ENCODE measurements at places on chromosomes 12 and 14. TPM values are rescaled to one million over a fixed set of nuclear protein-coding genes. Genes with fewer than 3 reads are reported as not detected.

DNA sequence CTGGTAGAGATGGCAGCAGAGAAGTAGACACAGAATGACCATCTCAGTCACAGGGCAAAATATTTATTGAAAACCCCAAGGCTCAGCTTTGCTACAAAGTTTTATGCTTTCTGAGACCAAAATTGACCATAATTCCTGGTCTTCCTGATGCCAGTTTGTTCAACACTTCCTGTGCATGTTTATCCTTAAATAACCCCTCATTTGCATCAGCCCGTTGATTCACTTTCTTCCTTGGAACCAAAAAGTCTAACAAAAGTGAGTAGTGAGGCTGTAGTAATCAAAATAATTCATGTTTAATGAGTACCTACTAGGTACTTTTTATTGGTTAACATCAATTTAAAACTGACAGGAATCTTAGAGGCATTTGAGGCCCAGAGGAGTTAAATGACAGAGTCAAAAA lies 51.7 kb downstream of the TRHDE start:
- no peaks in the 10 kb centered on the region for H3K27me3 ChIP-seq
- peak overlapping the region; percentile 70 for H3K27ac ChIP-seq
- H3K4me3 ChIP-seq: no peak overlapping the region
- DNase-seq: peak; percentile 38

- no peak overlapping the region for H3K4me3 ChIP-seq
- H3K36me3 ChIP-seq: peaks cover 10% of the 10 kb centered on the region
- no peak overlapping the region for H3K27ac ChIP-seq
- peaks cover 43% of the 10 kb centered on the region for H3K4me1 ChIP-seq
Measured at GRCh38 chr14:73426877-73427276, 31.5 kb downstream of the NUMB start.

The PAPLN gene
- 2.4 TPM for total RNA-seq

The ADAM21 gene
- 0.66 TPM for total RNA-seq

The PRICKLE1 gene
- total RNA-seq: 4.1 TPM

GRCh38 chr14:79543967-79544697 lies 667.2 kb downstream of the DIO2 start:
- peak; percentile 18 for DNase-seq
- peaks cover 6% of the 10 kb centered on the region for H3K4me1 ChIP-seq
- no peaks in the 10 kb centered on the region for H3K36me3 ChIP-seq
- H3K4me3 ChIP-seq: no peak overlapping the region
- peaks cover 3% of the 10 kb centered on the region for H3K27me3 ChIP-seq

The CDKN3 gene
- total RNA-seq: 32.0 TPM

DNA sequence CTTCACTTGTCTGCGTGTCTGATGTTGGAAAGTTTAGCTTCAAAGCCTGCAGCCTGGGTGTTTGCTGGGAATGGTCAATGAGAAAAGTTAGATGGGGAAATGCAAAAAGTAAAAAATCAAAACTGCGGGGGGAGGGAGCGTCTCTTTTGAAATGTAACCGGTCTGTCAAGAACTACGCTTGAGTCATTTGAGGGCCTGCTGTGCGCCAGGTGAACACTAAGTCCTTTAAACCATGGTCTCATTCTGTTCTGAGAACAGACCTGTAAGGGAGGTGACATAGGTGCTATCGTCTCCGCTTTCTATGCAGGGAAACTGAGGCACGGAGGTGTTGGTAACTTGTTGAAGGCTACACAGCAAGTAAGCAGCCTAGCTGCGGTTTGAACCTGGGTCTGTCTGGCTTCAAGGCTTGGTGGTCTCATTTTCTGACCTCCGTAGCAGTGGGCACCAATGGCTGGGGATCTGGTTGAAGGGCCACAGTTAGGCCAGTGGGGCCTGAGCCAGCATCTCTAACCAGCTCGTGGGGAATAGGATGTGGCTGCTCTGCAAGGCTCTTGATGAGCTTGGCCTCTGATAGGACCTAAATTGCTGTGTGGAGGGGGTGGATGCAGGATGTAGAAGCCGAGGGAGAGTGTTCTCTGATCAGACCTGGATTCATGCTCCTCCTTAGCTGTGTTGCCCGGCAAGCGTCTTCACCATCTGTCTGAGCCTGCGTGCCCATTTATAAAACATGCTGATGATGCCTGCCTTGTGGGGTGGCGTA lies 41.5 kb downstream of the KCTD10 start:
- H3K4me1 ChIP-seq: 0 out of 2 replicates have a peak, but pooled peaks cover 6% of the 10 kb centered on the region
- H3K36me3 ChIP-seq: peaks cover 4% of the 10 kb centered on the region
- no peak for DNase-seq
- no peak overlapping the region for H3K4me3 ChIP-seq
- H3K27ac ChIP-seq: no peak overlapping the region
- peaks cover 6% of the 10 kb centered on the region for H3K27me3 ChIP-seq

DNA sequence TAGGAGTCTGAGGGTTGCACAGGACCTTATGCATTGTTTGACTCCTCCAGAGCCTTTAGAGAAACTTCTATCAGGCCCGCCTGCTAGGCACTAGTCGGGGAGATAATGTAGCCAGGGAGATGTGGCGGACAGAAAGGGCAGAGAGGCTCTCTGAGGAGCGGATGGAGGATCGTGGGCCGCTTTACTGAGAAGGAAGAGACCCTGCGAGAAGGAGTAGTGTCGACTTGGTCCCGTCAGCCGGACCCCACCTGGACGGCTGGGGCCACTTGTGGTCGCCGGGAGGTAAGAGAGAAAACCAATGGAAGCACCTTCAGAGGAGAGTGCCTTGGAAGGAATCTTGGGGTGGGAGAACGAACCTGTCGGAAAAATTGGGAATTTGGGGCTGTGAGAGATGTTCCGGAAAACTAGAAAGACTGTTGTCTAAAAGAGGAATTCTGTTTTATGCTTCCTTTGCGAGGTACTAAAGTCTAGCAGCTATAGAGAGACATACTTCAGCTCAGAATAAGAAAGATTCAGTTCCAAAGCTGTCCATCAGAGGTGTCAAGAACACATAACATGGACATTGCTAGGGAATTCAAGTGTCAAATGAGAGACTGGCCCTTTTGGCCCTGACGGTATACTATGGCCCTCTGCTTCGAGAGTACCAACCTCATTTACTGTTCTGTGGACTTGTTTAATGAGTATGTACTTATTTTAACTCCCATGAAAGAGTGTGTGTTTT lies 660 bp upstream of the MCRS1 start:
- H3K27me3 ChIP-seq: peaks cover 2% of the 10 kb centered on the region
- peaks cover 11% of the 10 kb centered on the region for H3K36me3 ChIP-seq
- H3K27ac ChIP-seq: peak overlapping the region; percentile 99
- no peak for DNase-seq
- H3K4me3 ChIP-seq: peak overlapping the region; percentile 98

DNA sequence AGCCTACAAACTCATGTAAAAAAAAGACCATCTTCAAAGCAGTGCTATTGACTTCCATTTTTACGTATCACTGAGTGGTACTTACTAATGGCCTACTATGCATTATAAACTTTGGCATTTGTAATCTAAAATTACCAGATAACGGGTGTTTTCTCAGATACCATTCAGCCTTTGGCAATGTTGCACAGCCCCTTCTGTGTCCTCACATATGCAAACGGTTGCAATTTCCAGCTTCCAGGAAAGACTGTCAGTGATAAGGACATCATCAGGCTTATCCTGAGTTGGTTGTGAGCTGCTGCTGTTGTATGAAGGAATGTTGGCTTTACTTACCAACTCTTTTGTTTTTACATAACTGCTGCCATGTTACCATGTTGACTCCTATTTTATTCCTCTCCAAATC lies 1.6 kb upstream of the SLC6A13 start:
- H3K4me3 ChIP-seq: no peak overlapping the region
- peaks cover 26% of the 10 kb centered on the region for H3K27me3 ChIP-seq
- H3K4me1 ChIP-seq: peaks cover 6% of the 10 kb centered on the region
- no peak overlapping the region for H3K27ac ChIP-seq

- DNase-seq: no peak
- H3K27me3 ChIP-seq: no peaks in the 10 kb centered on the region
- no peaks in the 10 kb centered on the region for H3K36me3 ChIP-seq
- H3K4me3 ChIP-seq: no peak overlapping the region
Measured at GRCh38 chr14:87067061-87067460, 925.9 kb downstream of the GALC start.

The ASIC1 gene
- 1.8 TPM for total RNA-seq

GRCh38 chr14:62670526-62670925 lies 374.7 kb downstream of the KCNH5 start:
- no peak overlapping the region for H3K4me3 ChIP-seq
- H3K27me3 ChIP-seq: no peaks in the 10 kb centered on the region
- DNase-seq: no peak
- H3K36me3 ChIP-seq: 0 out of 2 replicates have a peak, but pooled peaks cover 6% of the 10 kb centered on the region

- H3K4me3 ChIP-seq: no peak overlapping the region
- no peak for DNase-seq
- no peaks in the 10 kb centered on the region for H3K36me3 ChIP-seq
- no peaks in the 10 kb centered on the region for H3K4me1 ChIP-seq
- no peak overlapping the region for H3K27ac ChIP-seq
Measured at GRCh38 chr12:63354969-63355368, 204.0 kb upstream of the AVPR1A start.

GRCh38 chr12:110540048-110540447 lies 37.9 kb downstream of the RAD9B start:
- H3K4me1 ChIP-seq: peaks cover 58% of the 10 kb centered on the region
- peaks cover 45% of the 10 kb centered on the region for H3K36me3 ChIP-seq
- peak overlapping the region; percentile 61 for H3K4me3 ChIP-seq

The DACT1 gene
- total RNA-seq: 3.9 TPM

- H3K4me3 ChIP-seq: no peak overlapping the region
- no peak for DNase-seq
- no peak overlapping the region for H3K27ac ChIP-seq
- H3K36me3 ChIP-seq: no peaks in the 10 kb centered on the region
- H3K27me3 ChIP-seq: no peaks in the 10 kb centered on the region
- peaks cover 21% of the 10 kb centered on the region for H3K4me1 ChIP-seq
Measured at GRCh38 chr12:79162948-79163347, 298.4 kb downstream of the SYT1 start.

GRCh38 chr12:4796216-4796615 lies 76.0 kb downstream of the GALNT8 start:
- H3K27me3 ChIP-seq: peaks cover 14% of the 10 kb centered on the region
- H3K4me1 ChIP-seq: no peaks in the 10 kb centered on the region
- H3K27ac ChIP-seq: no peak overlapping the region

- no peaks in the 10 kb centered on the region for H3K36me3 ChIP-seq
- DNase-seq: no peak
- no peak overlapping the region for H3K4me3 ChIP-seq
- H3K27me3 ChIP-seq: peaks cover 3% of the 10 kb centered on the region
- no peak overlapping the region for H3K27ac ChIP-seq
Measured at GRCh38 chr14:84937449-84937848, 592.5 kb upstream of the FLRT2 start.

- peak overlapping the region; percentile 49 for H3K27ac ChIP-seq
- peak overlapping the region; percentile 65 for H3K4me3 ChIP-seq
- peak; percentile 82 for DNase-seq
Measured at GRCh38 chr12:46154221-46154985, 114.4 kb downstream of the SLC38A1 start.
